Activated CD4-positive, alpha-beta T cell treated with anti-CD3 and anti-CD28 coated beads, Interleukin-2, Interleukin-4, amounts not matched to agents 100 ng/mL and 50 ng/mL, durations not matched to agents 16 hours and 8 hours (primary cell): ENCODE measurements at places on chromosomes 6 and 20.
A peak's percentile ranks its signal among the peaks of the same experiment; 100 is the strongest.

GRCh38 chr6:15776458-15776980 is 113.7 kb upstream of the DTNBP1 start:
- DNase-seq = peak; percentile 85

DNA sequence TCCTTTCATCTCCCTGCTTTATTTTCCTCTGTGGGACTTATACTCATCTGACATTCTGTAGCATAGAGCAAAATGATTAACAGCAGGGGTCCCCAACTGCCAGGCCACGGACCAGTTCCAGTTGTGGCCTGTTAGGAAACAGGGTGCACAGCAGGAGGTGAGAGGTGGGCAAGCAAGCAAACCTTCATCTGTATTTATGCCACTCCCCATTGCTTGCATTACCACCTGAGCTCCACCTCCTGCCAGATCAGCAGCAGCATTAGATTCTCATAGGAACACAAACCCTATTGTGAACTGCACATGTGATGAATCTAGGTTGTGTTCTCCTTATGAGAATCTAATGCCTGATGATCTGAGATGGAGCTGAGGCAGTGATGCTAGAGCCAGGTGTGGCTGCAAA is 130.5 kb upstream of the SLC24A3 start:
- DNase-seq = no peak

DNA sequence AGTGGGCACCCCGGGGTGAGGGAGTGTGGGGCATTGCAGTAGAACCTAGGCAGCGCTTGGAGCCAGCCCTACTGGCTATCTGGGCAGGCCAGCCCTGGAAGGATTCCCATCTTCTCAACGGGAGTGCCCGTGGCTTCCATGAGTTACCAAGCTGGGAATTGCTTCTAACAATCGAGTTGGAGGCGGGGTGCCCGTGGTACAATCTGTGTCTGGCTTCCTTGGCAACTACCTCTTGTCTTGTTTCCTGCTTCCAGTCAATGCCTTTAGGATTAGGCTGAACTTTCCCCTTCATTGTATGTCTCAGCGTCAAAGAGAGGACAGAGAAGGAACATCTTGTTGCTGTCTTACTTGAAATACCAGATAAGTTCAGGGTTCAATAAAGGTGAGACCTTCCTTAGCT is 33.3 kb downstream of the PPP1R14C start:
- no peak for DNase-seq

- no peak for DNase-seq
These were observed 1.3 kb downstream of the C20orf203 start for GRCh38 chr20:32672394-32672981.

GRCh38 chr6:26250698-26251044 is 114.3 kb upstream of the BTN3A2 start:
- DNase-seq = no peak

- no peak for DNase-seq
These were observed 42.9 kb downstream of the LINC00237 start for GRCh38 chr20:21063276-21063675.

GRCh38 chr20:22489626-22490286 is 94.6 kb downstream of the FOXA2 start:
- DNase-seq = no peak

DNA sequence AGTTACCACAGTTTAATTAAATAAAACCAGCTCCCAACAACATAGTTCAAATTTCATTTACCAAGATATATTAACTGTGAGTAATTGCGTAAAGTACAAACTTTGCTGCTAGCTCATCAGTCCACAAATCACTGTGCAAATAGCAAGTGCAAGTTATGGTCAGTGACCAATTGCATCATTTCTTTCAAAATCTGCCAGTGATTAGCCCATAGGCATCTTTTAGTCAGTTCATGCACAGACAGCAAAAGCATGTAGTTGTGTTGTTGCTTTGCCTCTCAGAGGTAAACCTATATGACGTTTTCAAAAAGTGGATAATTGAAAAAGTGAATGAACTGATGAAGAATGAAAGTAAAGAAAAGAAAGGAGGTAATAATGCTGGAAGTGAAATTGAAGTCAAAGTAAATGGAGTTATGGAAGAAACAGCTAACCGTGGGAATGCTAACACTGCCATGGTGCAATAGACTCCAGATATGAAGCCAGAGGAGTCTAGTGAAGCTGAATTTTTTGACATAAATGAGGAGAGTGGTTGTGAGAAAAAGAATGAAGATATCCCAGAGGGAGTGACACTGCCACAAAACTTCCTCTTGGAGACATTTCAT is 36.5 kb downstream of the ENPP1 start:
- no peak for DNase-seq

- no peak for DNase-seq
These were observed 48.2 kb upstream of the ARG1 start for GRCh38 chr6:131524695-131525336.

GRCh38 chr20:48703107-48703506 is 124.7 kb downstream of the PREX1 start:
- DNase-seq = no peak
